ENCODE measurements at places on chromosomes 1 and 21.

DNA sequence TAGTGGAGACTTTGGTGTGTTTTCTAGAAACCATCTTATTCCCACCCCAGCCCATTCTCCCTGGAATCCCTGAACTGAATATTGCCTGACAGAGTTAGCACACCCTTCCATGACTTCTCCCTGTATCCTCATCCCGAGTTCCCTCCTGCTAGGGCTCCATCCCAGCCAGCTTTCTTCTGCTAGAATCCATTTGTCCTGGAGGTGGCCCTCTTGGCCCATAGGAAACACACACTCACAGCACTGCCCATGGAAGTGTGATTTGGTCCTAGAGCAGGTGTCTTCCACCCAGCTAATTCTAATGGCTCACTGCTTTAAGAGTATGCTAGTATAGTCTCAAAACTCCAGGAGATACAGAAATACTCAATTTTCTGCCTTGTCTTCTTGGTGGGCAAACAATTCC is 4.1 kb downstream of the KRTAP15-1 start:
- no peak for DNase-seq

DNA sequence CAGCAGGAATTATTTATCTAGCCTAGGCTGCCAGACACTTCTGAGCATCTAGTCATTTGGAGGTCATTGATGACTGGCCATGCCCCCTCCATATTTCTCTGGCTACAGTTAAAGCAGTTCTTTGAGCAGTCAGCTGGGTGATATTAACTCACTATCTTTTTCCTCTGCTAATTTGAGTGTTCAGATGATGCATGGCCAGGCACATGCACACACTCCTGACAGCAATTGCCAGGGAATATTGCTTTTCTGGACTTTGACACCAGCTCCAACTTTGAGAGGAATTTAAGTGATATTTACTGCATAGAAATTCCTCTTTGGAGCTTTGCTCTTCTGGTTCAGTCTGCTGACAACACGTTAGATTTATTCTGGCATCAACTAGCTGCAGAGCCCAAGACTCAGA is 52.6 kb downstream of the CD247 start:
- DNase-seq, result no peak

GRCh38 chr1:227541796-227542152 is 21.6 kb upstream of the ZNF678 start:
- no peak for DNase-seq

DNA sequence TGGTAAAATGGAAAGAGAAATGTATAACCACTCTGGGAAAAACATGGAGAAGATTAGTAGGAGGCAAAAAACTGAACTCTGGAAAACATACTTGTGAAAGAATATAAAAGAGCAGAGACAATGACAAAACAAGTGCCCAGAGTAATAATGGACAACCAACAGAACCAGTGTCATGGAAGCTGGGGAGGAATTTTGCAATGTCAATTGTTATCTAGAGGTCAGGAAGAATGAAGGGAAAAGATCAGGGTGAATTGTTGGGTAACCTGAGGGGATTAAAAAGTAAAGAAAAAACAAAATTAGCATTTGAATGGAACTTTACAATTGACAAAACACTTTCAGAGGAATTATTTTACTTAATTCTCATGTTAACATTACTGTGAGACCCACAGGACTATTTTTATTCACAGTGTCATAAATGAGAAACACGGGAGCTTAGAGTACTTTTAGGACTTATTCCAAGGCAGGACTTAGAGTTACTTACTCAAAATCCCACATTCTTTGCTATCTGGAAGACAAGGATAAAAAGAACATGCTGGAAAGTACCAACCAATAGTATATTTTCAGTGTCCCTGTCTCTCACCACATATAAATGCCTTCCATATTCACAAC is 19.5 kb downstream of the JAM2 start:
- no peak for DNase-seq

DNA sequence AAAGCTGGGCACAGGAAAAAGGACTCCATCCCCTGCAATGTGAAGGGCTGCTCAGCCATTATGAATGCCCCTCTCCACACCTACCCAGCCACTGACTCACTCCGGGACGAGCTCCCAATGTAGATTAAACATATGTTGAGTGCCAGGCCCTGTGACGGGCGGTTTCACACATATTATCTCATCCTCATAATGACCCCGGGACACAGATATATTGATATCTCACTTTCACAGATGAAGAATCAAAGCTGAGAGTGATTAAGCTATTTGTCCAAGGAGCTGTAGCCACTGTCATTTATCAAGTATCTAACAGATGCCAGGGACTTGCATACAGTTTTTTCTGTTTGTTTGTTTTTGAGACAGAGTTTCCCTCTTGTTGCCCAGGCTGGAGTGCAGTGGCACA is 35.0 kb upstream of the SLC30A1 start:
- DNase-seq, result no peak

GRCh38 chr1:227424159-227424680 is 105.9 kb upstream of the CDC42BPA start:
- DNase-seq, result no peak

DNA sequence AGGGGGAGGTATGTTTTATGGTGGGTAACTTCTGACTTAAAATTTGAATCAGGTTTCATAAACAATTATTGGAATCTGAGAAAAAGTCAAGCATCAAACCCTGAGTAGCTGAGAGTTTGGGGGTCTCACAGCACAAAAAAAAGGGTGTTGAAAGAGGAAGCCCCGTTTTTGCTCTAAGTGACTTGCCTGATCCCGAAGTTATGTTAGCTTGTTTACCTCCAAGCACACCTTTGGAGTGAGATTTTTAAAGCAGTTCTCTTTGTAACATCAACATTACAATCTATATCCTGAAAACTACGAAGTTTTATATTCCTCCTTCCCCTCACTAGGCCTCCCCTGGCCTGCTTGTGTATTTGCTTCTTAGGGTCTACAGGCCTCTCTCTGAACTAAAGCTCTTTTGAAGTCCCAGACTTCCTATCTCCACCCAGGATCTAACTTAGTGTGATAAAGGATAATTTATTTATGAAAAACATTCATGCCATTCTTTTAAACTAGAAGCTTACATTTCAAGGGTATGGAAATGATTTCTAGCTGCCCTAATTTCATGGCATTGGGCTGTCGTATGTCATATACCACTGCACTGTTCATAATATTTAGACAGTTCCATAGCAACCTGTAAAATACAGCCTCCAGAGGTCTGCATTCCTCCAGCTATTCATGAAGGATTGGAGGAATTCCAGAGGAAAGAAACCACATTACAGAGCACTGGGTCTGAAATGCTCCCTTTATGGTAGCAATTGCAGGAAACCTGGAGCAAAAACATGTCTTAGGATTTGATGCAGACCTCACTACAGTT is 36.1 kb upstream of the RGS1 start:
- DNase-seq, result no peak

DNA sequence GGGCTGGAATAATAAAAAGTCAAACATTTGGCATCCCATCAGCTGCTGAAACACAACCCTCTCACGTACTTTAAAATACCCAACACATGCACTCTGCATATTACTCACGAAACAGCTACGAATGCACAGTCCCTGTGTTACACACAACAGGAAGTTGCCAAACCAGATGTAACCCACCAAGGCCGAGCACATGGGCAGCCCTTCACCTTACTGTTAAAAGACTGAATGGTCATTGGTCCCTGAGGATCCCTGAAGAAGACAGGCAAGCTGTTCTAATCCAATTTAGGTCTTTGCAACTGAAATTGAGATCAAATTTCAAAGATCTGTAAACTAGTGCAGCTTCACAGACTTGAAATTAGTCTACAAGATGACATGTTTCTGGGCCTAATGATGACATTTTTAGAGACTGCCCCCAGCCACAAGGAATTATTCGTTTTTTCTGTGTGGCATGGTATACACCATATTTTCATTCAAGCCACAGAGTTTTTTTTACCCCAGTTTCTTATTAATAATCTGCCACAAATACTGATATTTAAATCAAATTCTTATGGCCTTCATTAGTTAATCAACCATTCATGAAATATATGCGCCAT is 25.6 kb upstream of the IER5 start:
- DNase-seq, result no peak

DNA sequence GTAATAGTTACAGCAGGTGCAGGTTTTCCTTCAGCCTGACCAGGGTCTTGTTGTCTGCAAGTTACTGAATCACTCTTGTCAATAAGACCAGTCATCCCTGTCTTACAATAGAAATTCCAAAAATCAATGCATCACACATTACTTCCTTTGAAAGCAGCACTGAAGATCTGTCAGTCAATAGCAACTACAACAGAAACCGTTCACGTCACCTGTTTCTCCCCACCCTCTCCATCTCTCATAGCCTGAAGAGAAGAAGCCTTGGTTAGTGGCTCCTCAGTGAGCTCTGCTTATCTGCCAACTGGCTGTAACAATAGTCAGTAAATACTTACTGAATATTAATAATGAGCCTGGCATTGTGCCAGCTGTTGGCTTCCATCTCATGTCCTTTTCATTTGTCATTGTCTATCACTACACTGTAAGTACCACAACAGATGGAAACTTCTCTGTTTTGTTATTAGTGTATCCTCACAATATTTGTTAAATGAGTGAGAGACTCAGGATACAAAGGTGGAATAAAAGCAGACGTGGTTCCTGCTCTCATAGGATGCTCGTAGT is 195.2 kb downstream of the S1PR1 start:
- DNase-seq, result no peak

- DNase-seq, result no peak
Observed at GRCh38 chr1:11339346-11340232, 66.6 kb downstream of the UBIAD1 start.

DNA sequence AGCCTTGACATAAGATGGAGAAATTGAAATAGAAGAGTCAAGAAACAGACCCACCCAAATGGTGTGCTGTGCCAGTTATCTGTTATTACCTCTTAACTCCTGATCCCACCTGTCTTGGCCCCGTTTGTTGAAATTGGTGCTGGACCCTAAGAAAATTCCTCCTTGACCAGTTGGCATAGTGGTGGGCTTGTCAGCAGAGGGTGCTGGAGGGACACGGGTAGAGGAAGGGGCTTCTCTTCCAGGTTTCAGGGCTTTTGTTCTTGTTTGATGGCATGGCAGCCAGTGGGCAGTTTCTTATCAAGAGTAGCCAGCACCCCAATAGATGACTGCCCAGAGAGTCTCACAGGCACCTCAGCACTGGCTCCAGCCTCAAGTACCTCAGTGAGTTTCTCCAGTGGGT is 51.6 kb downstream of the PCBP3 start:
- DNase-seq, result no peak

DNA sequence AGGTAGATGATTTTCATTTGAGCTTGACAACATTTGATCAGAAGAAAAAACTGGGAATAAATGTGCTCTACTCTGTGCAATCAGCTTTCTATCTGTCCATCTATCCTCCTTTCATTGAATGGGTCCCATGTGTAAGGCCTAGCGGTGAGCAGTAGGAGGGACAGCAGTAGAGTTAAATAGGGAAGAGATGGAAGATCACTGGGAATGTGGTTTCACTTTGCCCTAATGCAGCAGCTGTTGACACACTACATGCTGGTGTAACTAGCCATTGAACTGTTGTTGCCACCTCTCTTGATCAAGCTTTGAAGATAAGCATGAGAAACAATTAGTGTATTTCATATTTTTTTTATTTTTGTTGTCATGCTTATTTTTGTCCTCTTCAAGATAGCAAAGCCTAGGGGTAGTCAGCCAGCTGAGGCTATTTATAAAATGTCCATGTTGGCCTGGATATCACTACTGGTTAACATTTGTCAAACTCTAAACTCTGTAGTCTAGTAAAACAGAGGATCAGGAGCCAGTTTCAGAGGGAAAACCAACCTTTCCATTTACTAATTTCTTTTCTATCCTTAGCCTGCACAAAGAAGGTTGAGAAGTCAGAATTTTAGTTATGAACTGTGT is 41.9 kb downstream of the CACNA1E start:
- no peak for DNase-seq

- no peak for DNase-seq
Observed at GRCh38 chr1:201126832-201127754, at the start of gene ASCL5. Gene ASCL5, minus strand, starts transcription at chr1:201127184. Its CDS starts 11,812 bp downstream, at chr1:201115372.

DNA sequence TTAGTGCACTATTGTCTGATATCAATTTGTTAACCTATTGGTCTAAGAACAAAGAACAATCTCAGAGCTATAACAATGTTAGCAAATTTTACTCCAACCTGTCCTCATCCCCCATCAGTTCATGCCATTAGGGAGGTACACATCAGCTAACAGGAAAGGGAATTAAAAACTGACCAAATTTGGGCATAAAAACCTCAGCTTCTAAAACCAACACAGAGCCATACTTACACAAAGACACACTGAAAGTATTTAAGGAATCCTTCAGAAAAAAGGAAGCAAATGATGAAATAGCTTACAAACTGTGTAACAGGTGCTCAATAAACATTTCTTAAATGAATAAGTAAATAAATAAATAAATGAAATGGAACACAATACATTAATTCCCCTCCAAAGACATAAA is 89.2 kb downstream of the TTLL7 start:
- no peak for DNase-seq

DNA sequence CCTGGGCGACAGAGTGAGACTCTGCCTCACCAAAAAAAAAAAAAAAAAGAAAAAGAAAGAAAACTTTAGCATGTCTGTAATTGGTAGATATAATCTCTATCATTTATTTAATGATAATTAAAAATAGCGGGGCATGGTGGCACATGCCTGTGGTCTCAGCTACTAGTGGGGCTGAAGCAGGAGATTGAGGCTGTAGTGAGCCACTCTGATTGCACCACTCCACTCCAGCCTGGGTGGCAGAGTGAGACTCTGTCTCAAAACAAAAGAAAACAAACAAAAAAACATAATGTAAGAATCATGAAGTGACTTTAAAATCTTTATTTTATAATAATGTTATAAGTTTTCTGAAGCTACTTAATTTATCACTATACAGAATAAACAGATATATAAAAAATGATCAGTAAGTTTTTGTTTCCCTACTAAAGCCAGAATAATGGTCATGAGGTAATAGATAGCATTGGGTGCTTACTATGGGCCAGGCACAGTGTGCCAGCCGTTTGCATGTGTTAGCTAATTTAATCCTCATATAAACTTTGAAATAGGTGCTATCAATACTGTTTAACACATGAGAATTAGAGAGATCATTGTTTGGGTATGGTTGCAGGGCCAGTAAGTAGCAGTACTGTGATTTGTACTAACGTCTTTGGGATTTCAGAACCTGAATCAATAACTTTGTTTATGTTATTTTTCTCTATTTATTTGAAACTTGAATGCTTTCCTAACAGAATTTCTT is 23.8 kb downstream of the CLIC4 start:
- DNase-seq, result no peak
